NCI-H345 (cell line): ENCODE measurements at places on chromosomes 1 and 21.

- no peak for DNase-seq
These were observed 43.6 kb upstream of the ESRRG start for GRCh38 chr1:216766633-216767327.

DNA sequence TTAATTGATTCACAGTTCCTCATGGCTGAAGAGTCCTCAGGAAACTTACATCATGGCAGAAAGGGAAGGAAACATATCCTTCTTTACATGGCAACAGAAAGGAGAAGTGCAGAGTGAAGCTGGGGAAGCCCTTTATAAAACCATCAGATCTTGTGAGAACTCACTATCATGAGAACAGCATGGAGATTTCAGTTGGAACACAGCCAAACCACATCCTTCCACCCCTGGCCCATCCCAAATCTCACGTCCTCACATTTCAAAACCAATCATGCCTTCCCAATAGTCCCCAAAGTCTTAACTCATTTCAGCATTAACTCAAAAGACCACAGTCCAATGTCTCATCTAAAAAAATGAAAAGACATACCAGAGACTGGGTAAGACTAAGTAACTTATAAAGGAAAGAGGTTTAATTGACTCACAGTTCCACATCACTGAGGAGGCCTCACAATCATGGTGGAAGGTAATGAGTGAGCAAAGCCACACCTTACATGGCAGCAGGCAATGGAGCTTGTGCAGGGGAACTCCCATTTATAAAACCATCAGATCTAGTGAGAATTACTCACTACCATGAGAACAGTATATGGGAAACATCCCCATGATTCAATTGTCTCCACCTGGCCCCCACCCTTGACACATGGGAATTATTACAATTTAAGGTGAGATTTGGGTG lies 105.2 kb downstream of the MRPL39 start:
- DNase-seq, result no peak

- DNase-seq, result no peak
These were observed 70.1 kb downstream of the EPHB2 start for GRCh38 chr1:22780696-22781095.

DNA sequence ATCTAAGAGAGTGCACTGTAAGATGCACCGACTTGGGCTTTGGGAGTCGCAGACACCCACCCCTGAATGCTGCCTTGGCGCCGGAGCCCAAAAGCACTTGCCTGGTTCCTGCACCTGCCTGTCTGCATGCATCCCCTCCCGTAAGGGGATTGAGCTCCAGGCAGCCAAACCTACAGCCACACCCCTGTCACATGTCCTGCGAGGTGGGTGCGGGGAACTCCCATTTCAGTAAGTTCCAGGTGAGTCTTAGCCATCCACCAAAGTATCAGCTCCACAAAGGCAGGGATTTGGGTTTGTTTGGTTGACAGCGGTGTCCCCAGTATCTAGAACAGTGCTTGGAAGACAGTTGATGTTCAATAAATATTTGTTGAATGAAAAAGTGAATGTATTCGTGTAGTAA lies 31.5 kb upstream of the MAP10 start:
- DNase-seq, result no peak

DNA sequence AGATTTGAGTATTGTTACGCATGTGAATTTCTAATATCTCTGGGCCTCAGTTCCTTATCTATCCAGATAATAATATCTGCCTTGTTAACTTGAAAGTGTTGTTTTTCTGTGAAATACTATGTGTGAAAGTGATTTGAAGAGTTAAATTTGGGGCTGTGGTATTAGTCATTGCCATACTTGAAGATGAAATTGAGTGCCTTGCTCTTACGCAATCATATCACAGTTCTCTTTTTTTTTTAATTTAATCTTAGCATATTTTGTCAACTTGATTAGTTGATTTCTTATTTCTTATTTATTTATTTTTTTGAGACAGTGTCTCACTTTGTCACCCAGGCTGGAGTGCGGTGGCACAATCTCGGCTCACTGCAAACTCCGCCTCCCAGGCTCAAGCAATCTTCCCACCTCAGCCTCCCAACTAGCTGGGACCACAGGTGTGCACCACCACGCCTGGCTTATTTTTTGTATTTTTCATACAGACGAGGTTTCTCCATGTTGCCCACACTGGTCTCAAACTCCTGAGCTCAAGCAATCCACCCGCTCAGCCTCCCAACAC lies 31.0 kb downstream of the AGO4 start:
- no peak for DNase-seq

DNA sequence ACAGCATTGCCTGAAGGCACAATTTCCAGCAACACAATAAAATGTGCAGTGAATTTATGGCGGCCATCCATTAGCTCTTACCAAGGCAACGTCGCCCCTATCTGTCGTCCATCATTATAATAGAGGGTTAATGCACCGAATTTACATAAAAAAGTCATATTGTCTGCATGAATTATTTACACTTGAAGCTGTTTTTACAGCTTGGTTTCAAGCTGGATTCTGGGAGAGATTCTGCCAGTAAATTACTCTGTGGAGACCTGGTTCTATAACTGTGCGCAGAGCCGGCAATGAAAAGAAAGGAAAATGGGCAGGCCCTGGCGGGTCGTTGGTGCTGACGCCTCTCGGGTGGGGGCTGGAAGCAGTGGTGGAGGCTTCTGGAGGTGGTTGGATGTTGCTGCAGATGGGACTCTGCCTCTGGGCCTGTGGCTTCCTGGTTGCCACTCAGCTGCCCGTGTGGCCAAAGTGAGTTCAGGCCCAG lies 48.9 kb upstream of the POU3F1 start:
- DNase-seq, result no peak

GRCh38 chr1:235882816-235883215 lies 16.1 kb upstream of the LYST start:
- DNase-seq, result no peak

GRCh38 chr1:43705982-43706597 lies 1.2 kb upstream of the ST3GAL3 start:
- DNase-seq, result no peak

GRCh38 chr1:167566766-167567165 lies 13.2 kb upstream of the CREG1 start:
- DNase-seq, result no peak

GRCh38 chr1:156410740-156411139 lies 41.7 kb downstream of the RHBG start:
- no peak for DNase-seq

GRCh38 chr1:41806472-41807155 lies 112.1 kb downstream of the HIVEP3 start:
- no peak for DNase-seq

DNA sequence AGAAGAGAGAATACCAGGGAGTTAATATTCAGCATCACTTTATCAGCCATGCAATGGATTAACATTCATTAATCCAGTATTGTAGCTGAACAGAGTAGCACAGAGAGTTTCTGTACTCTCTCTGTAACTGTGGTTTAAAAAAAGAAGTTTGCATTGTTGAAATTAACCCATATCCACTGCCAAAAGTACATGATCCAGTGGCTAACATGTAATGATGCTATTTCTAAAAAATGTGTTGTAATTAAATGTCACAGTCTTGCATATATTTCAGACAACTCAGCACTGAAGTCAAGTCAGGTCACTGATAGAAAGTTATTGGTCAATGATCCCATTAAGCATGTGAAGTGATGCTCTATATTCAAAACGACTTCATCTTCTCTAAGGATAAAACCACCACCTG lies 141.3 kb downstream of the NRIP1 start:
- no peak for DNase-seq

- DNase-seq, result no peak
These were observed 49.2 kb downstream of the S100B start for GRCh38 chr21:46555678-46556077.

GRCh38 chr1:66490816-66491215 lies 43.1 kb upstream of the SGIP1 start:
- no peak for DNase-seq

DNA sequence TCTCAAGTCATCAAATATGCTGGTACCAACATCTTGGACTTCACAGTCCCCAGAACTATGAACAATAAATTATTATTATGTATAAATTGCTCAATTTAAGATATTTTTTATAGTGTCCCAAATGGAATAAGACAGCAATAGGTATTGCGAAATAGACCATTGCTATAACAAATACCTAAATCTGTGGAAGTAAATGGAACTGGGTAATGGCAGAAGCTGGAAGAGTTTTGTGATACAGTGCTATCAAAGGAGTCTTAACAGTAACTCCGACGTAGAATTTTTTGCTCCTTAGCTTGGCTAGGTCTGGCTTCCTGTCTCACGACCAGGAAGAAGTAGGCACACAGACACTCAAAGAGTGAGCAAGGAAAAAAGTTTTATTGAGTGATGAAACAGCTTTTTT lies 1791.5 kb downstream of the PLA2G4A start:
- no peak for DNase-seq

DNA sequence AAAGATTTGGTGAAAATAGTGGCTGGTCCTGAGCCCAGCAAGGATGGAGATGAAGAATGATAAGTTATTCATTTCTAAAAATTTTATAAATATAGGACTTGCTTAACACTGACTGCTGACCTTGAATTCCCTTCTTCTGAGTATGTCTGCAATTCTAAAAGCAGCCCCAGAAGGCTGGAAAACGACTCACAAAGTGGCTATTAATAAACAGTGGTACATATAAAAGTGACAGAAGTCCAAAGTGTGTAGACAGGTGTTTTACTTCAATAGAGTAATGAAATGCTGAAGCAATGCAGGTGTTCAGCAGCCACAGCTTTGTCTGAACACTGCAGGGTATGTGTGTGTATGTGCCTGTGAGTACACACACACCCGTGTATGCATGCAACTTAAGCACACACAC lies 219.0 kb upstream of the NRIP1 start:
- no peak for DNase-seq

GRCh38 chr1:73801912-73802429 lies 396.0 kb downstream of the LRRIQ3 start:
- DNase-seq, result no peak

DNA sequence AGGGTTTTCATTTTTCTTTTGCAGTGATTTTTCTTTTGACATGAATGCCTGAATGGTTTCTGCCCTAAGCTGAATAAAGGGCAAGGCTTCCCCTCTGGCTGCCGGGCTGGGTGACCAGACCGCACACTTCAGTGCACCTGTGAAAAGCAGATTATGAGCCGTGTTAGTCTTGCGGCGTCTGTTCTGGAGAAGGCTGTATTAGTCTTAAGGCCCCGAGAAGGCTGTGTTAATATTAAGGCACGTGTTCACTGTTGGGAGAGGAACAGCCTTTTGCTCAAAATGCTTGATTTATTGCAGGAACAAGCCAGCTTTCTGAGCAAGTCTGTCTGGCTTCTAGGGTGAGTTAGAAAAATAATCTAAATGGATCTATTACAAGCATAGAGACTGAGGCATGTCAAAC lies 54.7 kb upstream of the DNAH14 start:
- DNase-seq, result no peak

- DNase-seq, result no peak
These were observed 481 bp downstream of the TAL1 start for GRCh38 chr1:47231301-47232186.

- no peak for DNase-seq
These were observed 28.1 kb downstream of the ZSCAN20 start for GRCh38 chr1:33500547-33500946.

- DNase-seq, result no peak
These were observed 196.5 kb downstream of the TOMM20 start for GRCh38 chr1:234932106-234932505.

DNA sequence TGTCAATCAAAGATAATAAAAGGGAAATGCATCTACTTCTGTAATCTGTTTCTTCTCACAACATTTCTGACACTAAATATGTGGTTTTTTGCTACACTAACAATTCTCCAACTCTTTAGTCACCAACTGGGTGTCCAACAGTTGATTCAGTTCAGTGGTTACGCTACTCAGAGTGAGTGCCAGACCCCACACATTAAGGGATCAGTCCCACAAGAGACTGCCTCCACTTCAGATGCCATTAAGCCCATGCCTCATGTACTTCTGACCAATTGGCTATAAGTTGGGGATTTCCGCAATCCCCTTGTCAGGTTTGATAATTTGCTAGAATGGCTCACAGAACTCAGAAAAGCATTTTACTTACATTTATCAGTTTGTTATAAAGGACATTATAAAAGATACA lies 28.4 kb downstream of the RNF2 start:
- no peak for DNase-seq

GRCh38 chr1:55302972-55303371 lies 87.8 kb upstream of the USP24 start:
- no peak for DNase-seq

GRCh38 chr1:12232221-12232620 lies 2.4 kb downstream of the VPS13D start:
- peak; percentile 3 for DNase-seq

DNA sequence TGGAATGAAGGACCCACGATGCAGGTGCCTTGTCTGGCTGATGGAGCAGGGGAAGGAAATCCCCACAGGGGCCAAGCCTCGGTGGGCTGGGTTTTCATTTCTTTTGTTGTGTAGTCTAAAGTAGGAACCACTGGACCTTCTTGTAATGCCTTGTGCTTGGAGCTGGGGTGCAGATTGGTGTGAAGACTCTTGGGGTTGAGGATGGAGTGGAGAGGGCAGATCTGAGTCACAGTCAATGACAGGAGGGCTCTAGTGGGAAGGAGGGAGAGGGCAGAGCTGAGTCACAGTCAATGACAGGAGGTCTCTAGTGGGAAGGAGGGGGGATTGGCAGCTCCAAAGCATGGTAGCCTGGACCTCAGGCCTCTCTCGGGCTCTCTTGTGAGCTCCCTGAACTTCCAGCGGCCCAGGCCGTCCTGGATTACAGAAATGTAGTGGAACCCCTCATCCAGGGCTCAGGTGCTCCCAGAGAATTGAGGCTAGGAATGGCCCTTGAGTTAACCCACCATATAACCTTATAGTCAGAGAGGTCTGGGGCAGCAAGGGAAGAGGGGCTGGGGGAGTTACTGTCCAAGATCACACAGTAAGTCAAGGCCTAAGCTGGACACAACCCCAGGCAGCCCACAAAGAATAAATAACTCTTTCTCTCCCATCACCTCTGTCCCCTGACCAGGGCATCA lies 313.8 kb downstream of the MATN1 start:
- DNase-seq, result no peak

DNA sequence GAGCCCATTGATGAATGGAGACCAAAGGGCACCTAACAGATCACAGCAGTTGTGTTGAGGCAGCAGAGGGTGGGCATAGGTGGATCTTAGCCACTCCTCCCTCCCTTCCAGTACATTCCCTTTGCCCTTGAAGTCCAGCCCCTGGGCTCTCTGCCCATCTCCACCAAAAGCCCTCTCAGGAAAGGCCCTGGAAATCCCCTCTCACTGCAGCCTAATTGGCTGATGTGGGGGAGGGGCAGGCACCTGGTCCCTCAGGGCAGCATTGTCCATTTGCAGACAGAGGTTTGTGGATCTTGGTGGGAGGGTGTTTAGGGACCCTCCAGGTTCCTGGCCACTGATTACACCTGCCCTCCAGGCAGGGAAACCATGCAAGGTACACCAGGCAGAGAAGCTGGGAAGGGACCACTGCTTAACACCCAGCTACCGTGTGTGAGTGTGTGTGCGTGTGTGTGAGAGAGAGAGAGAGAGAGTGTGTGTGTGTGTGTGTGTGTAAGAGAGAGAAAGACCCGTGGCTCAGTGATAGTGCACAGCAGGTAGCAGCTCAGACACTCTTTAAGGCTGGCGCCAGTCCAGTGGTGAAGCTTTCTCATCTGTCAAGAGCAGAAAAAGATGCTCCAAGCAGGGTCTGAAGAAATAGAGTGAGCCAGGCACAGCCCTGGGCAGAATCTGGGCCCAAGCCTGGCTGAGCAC lies 71.1 kb downstream of the MATN1 start:
- DNase-seq, result peak; percentile 56

GRCh38 chr1:176976225-176976624 lies 188.3 kb downstream of the ASTN1 start:
- DNase-seq, result no peak

GRCh38 chr1:167227934-167228378 lies 7.3 kb downstream of the POU2F1 start:
- DNase-seq, result no peak

- DNase-seq, result no peak
These were observed 36.9 kb downstream of the PTGFR start for GRCh38 chr1:78527706-78528105.

GRCh38 chr1:175580841-175581240 lies 162.6 kb downstream of the TNR start:
- no peak for DNase-seq
